ENCODE measurements at places on chromosomes 7 and 10.

GRCh38 chr10:24982319-24983112 lies 30.1 kb upstream of the PRTFDC1 start:
- DNase-seq, result no peak

- peak; percentile 35 for DNase-seq
Observed at GRCh38 chr10:86203162-86203905, 163.3 kb downstream of the GRID1 start.

GRCh38 chr10:124849111-124849773 lies 47.6 kb downstream of the ABRAXAS2 start:
- DNase-seq, result no peak

DNA sequence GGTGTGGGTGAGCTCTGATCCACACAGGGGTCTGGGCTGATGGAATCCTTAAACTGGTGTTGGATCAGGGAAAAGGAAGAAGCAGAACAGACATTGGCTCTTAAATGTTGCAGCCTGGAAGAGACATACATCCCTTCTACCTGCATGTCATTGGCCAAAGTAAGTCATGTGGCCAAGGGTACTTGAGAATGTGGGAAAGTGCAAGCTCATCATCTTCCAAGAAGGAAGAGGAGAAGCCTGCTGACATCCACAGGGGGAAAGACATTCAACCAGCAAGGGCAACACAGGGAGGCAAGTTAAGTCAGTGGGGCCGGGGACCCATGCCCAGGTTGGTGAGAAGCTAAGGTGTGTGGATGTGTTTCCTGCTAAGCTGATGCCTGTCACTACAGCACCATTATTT lies 272.8 kb upstream of the MKI67 start:
- DNase-seq, result no peak

DNA sequence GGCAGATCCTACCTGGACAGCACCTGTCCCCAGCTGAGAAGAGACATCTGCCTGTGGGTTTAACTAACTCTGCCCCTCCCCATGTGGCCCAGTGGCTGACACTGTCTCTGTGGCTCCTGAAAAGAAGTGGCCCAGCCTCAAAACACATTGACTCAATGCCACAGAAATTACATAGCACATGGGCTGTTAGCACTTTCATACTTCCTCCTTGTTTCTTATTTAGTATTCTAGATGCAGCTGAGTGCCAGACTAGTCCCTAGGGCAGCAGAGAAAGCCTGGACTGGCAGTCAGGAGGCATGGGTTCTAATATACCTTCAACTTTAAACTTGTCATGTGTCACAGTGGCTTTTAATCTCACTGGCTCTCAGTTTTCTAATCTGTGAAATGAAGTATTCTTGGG lies 171.0 kb downstream of the TRIL start:
- peak; percentile 54 for DNase-seq

- DNase-seq, result no peak
Observed at GRCh38 chr10:51137756-51138529, 63.7 kb downstream of the PRKG1 start.

DNA sequence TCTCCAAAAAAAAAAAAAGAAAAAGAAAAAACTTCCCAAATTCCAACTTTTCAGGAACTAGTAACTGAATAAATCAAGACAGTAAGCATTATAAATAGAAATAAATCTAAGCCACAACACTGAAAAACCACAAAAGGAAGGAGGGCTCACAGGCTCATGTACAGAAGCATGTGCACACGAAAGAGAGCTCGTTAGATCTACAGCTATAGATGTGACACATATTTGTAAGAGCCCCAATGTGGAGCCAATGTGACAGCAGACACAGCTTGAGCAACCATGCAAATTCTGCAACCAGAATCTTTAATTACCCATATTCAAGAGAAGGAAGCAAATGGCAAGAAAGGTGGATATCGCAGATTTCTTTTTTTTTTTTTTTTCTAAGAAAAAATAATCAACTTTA lies 94.7 kb downstream of the SORBS1 start:
- peak; percentile 9 for DNase-seq

DNA sequence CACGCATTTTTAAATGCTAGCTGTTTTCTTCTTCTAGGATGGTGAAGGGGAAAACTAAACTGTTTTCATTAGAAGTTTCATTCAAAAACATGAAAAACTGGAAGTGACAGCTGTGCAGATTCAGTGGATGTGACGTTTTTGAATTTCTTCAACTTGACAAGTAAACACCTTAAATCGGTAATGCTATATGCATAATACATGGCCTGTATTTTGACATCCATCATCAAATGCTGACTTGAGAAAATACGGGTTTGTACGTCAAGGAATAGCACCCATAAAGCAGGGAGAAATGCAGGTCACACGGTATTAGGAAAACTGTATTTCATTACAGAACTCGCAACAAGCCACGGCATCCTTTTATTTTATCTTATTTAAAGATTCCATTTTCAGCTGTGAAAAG lies 720.5 kb downstream of the KCNMA1 start:
- DNase-seq, result no peak

DNA sequence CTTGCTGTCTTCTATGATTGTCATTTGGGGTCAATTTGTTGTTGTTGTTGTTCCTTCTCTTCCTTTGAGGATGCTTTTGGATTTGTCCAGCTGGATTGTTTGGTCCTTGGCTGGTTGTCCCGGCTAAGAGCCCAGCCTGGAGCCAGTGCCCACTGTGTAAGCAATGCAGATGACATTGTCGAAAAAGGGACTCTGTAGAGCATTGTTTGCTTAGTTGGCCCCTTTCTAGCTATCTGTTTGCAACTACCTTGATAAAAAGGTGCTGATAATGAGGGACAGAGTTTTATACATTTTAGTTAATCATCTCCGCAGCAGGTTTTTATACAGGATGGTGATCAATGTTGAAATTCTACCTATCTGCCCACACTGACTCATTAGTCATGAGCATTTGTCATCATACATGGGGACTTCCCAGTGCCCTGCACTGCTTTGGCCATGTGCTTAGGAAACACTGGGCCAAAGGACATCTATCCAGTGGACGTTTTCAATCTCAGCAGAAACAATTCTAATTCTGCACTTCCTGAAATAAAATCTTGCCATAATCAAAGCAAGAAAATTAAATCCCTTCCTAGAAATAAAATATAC lies 311.9 kb downstream of the GRM8 start:
- DNase-seq, result no peak

- DNase-seq, result no peak
Observed at GRCh38 chr7:24707988-24708615, 49.2 kb downstream of the GSDME start.

- no peak for DNase-seq
Observed at GRCh38 chr10:56561336-56561735, 200.3 kb upstream of the ZWINT start.

DNA sequence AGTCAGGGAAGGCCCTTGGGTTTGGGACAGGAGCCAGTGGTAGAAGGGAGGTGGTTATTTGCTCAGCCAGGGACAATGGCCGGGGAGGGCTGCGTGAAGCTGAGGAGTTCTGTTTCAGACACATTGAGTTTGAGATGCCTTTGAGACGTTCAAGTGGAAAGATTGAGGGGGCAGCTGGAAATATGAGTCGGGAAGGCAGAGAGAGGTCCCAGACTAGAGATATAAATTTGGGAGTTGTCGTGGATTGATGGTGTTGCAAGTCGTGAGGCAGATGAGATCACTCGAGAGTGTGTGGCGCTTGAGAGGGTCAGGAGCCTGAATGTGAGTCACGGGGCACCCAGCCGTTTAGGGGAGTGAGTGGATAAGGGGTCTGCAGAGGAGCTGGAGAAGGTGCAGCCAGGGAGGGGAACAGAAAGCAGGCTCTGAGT lies 73.3 kb downstream of the ZMIZ1 start:
- peak; percentile 54 for DNase-seq

GRCh38 chr7:128398016-128398840 lies 11.6 kb downstream of the IMPDH1 start:
- peak; percentile 76 for DNase-seq

- DNase-seq, result peak; percentile 72
Observed at GRCh38 chr7:112084520-112084971, 121.7 kb downstream of the DOCK4 start.

DNA sequence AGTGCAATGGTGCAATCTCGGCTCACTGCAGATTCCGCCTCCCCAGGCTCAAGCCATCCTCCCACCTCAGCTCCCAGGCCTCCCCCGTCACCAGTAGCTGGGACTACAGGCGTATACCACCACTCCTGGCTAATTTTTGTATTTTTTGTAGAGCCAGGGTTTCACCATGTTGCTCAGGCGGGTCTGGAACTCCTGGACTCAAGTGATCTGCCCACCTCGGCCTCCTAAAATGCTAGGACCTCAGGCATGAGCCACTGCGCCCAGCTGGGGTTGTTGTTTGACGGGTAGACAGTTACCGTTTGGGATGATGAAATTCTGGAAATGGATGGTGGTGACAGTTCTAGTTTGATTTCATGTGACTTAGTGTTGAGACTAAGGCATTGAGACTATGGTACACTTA lies 15.3 kb downstream of the CALML3 start:
- no peak for DNase-seq

GRCh38 chr7:104296266-104296665 lies 32.1 kb upstream of the LHFPL3 start:
- DNase-seq, result no peak

- DNase-seq, result no peak
Observed at GRCh38 chr7:47326220-47326619, 255.7 kb downstream of the TNS3 start.

GRCh38 chr10:21427804-21428481 lies 97.5 kb downstream of the SKIDA1 start:
- no peak for DNase-seq

- no peak for DNase-seq
Observed at GRCh38 chr10:20048161-20048560, 231.9 kb downstream of the PLXDC2 start.

GRCh38 chr7:107999779-108000560 lies 3.0 kb downstream of the LAMB1 start:
- no peak for DNase-seq

DNA sequence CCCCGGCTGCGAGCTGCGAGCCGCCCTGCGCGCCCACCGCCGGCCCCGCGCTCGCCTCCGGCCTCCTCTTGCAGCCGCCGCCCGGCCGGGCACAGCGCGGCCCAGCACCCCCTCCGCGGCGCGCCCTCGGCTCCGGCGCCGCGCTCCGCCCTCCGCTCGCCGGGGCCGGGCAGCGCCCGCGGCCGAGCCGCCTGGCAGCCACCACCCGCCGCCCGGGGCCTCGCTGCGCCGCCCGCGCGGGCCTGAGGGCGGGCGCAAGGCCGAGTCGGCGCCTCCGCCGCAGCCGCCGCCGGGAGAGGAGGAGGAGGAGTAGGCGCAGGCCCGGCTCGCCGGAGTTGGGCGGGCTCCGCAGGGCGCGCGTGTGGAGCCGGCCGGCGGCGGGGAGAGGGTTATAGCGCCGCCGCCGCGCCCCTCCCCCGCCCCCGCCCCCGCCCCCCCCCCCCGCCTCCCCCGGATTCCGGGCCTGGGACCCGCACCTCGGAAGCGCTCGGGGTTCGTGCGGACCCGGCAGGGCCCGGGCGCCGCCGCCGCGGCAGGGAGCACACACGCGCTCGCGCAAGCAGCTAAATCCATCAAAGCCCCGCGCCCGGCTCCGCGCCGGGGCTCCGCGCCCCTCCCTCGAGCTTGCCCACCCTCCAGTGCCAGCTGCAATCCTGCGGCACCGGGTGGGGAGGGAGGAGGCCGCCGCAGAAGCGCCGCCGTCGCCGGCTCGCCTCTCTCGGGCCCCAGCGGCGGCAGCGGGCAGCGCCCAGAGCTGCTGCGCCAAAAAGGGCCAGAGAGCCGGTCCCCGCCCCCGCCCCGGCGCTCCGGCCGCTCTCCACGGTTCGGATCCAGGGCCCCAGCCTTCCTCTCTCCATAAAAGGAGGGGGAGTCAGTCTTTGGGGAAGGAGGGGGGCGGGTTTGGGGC lies at the start of gene PDGFA:
TSS of gene PDGFA (minus strand) at position 363 of the 907 bp plus-strand sequence. CDS start 845 bp downstream, outside the sequence.
- DNase-seq, result peak; percentile 81

DNA sequence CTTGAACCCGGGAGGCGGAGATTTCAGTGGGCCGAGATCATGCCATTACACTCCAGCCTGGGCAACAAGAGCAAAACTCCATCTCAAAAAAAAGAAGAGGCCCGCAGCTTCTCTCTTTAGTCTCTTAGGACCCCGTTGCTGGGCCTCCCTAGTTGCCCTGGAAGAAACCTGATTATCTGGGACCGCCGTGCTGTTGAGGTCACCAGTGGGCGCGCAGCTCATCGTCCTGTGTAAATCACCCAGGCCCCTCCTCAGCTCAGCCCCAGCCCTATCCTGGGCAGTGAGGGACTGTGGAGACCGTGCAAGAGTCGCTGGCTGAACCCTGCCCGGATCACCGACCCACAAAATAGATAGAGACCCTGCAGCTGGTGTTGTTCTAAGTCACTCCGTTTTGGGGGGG lies 85.0 kb downstream of the UNCX start:
- DNase-seq, result no peak

GRCh38 chr7:116978006-116978405 lies 24.7 kb downstream of the ST7 start:
- DNase-seq, result no peak

DNA sequence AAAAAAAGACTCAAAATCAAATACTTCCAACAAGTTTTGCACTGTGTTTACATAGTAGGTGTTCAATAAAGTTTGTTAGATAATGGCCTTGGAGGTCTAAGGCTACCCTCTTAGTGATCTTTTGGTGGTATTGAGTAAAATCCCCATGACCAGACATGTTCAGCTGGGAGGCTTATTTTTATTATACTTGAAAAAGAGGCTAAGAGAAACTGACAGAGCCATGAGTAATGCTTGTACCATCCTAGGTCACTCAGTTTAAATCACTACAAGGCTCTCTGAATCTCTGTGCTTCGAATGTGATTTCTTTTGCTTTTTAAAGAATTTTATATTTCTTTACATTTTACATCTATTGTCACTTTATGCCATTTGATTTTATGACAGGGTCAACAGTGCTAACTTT lies 90.5 kb downstream of the TWIST1 start:
- no peak for DNase-seq

- no peak for DNase-seq
Observed at GRCh38 chr10:71368643-71369042, 28.1 kb upstream of the CDH23 start.
